Substantia nigra (tissue), 51 donors: ENCODE measurements at places on chromosomes 16 and 17.

DNA sequence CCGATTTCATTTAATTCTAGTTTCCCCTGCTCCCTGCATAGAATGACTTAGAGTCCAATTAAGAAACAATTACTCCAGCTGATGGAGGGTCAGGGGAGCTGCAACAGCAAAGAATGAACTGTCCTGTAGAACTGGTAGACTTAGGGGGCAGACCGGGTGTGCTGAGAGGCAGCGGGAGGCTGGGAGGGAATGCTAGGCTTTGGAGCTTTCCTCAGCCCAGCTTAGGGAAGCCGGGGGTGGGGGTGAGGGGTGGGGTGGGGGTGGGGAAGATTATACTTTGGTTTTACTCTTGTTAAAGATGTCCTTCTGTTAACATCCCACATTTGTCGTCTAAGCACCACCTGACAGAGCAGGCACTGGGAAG lies 458.6 kb upstream of the ASIC2 start:
- no peak for DNase-seq

- no peak for DNase-seq
Observed at GRCh38 chr17:41532947-41533570, 5.0 kb upstream of the KRT19 start.

DNA sequence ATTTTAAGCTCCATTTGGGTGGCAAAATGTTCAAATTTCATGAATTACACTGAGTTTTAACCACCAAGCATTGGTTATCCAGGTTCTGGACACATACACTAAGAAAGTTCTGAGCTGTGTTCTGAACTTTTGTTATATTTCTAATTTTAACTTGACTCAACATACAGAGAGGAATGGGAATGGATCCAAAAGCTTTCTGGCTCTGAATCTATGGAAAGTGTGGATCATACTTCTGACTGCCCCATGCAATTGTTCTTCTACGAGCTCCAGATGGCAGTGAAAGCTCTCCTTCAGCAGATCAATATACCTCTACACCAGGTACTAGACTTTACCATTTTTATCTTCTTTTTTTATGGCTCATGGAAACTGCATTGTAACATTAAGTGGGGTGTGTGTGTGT lies 113.0 kb upstream of the NOG start:
- no peak for DNase-seq

GRCh38 chr16:12590409-12590808 lies 213.3 kb downstream of the CPPED1 start:
- no peak for DNase-seq

GRCh38 chr17:51435641-51436091 lies 175.3 kb downstream of the UTP18 start:
- DNase-seq, result no peak

DNA sequence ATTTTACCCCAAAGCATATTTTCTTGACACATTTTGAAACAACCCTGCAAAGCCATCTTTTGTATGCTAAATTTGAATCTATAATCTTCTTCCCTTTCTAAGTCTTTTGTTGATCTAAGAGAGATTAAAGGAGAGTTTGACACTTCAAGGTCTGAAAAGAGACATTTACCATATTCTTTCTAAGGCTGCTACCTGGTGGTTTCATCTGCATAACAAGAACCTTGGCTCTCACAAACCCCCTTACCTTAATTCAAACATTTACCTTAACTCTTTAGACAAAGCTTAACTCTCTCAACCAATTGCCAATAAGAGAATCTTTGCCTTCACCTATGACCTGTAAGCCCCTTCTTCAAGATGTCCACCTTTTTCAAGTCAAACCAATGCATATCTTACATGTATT lies 1143.6 kb downstream of the CDH11 start:
- DNase-seq, result no peak

- DNase-seq, result no peak
Observed at GRCh38 chr17:43010667-43011308, 4.2 kb downstream of the IFI35 start.

GRCh38 chr16:6018848-6019489 lies 921.4 kb upstream of the EEF2KMT start:
- DNase-seq, result no peak

GRCh38 chr17:45923511-45924268 lies 29.3 kb downstream of the MAPT start:
- DNase-seq, result no peak

DNA sequence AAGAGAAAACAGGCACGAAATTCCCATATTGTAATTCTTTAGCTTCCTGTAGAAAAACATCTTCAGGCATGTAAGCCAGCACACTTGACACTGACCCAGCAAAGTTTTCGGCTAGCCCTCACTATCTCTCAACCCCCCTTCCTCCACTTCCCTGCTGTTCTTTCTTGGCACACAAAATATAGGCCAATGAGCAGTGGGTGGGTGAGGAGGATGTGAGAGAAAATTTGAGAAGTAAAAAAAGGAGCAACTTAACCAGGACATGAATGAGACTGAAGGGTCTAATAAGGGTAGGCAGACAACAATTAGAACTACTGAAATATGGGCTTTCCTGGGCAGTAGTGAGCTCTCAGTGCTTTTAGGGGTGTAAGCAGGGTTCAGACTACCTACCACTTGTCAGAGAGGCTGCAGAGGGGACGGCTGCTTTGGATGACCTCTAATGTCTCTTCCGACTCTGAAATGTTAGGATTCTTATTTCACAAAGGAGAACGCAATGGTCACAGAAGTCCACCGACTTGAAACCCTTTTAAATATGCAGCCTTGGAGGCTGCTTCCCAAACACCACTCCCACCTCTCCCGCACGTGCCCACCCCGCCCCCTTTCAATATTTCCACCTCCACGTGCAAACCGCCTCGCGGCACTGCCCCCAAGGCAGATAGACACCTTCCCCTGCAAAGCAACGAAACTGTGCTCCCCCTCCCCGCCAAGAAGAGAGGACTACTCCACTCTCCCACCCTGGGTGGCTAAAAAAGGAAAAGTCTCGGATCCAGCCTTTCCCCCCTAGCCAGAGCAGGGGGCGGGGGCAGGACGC lies 889 bp downstream of the MBTD1 start:
- no peak for DNase-seq

GRCh38 chr16:75026892-75027391 lies 28.1 kb downstream of the ZNRF1 start:
- DNase-seq, result no peak

DNA sequence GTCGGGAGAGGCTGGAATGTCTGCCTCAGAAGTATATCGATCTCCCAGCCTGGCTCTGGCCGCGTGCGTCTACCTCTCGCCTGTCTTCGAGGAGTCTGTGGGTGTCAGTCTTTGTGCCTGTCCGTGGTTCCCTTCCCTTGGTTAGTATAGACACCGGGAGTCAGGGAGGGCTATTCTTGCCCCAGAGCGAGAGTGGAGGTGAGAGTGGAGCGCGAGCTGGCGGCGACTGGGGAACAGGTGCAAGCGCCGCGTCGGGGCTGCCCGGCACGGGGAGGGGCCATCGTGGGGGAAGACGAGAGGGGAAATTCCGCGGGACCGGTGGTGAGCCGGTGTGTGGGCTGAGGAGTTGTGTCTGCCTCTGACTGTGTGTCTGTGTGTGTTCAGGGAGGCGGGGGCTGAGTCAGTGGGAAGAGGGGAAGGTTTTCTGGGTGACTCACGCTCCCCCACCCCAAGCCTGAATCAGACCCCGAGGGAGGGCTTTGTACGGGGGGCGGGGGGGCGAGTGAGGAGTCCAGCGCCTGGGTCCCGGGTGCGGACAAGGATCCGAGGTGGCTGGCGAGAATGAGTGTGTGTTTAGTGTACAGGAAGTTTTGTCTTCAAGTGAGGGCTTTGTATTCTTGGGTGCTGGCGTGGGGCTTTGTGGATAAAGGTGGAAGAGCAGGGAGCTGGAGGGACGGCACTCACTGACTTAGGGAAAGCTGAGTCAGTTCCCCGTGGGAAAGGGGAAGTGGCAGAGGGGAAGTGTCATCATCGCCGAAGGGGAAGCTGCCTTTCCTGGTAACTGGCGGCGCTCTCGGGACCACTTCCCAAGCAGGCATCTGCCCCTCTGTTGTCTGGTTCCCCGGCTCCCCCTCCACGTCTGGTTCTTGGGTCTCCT lies 8.6 kb downstream of the KDM6B start:
- no peak for DNase-seq

GRCh38 chr17:56834380-56835263 lies 671 bp downstream of the DGKE start:
- peak; percentile 48 for DNase-seq

GRCh38 chr16:74709441-74709877 lies 8.8 kb upstream of the MLKL start:
- peak; percentile 77 for DNase-seq

DNA sequence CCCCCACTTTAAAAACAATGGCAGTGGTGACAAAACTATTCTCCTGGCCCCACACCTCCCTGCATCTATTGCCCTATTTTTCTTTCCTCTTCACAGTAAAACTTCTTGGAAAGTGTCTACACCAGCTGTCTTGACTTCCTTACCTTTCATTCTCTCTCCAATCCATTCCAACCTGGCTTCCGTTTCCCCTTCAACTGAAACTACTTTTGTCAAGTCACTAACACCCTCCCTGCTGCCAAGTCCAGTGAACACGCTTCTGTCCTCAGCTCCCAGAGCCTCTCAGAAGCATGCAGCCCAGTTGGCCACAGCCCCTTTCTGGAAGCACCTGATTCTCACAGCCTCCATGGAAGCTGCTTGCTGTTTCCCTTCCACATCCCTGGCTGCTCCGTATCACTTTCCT lies 4.0 kb upstream of the SCN4A start:
- no peak for DNase-seq

DNA sequence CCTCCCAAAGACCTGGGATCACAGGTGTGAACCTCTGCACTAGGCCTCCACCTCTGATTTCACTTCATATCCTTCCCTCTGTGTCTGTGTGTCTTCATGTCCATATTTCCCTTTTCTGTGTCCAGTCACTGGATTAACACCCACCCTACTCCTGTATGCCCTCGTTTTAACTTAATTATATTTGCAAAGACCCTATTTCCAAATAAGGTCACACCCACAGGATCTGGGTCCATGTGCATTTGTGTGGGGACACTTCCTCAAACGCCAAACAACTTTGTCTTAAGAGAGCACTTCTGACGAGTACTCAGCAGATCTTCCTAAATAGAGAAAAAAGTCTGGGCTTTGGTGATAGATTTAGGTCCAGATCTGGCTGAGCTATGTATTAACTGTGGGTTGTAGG lies 56.3 kb downstream of the MPHOSPH6 start:
- DNase-seq, result no peak

GRCh38 chr16:78786635-78787034 lies 687.2 kb downstream of the WWOX start:
- no peak for DNase-seq

DNA sequence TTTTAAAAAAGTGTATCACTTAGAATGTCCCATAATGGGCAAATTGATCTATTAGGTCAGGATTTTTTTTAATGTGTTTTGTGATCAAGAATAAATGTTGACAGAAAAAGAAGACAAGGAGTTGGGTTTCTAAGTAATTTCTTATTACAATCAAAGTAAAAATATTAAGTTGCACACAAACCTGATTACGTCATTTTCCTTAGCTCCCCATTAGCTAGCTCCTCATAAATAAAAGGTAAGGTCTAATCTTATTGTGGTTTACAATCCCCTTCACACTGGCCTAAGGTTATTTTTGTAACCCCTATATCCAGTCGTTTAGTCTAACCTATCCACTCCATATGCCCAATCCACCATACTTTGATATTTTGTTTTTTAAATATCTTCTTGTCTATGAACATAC lies 7.6 kb downstream of the CA10 start:
- no peak for DNase-seq

DNA sequence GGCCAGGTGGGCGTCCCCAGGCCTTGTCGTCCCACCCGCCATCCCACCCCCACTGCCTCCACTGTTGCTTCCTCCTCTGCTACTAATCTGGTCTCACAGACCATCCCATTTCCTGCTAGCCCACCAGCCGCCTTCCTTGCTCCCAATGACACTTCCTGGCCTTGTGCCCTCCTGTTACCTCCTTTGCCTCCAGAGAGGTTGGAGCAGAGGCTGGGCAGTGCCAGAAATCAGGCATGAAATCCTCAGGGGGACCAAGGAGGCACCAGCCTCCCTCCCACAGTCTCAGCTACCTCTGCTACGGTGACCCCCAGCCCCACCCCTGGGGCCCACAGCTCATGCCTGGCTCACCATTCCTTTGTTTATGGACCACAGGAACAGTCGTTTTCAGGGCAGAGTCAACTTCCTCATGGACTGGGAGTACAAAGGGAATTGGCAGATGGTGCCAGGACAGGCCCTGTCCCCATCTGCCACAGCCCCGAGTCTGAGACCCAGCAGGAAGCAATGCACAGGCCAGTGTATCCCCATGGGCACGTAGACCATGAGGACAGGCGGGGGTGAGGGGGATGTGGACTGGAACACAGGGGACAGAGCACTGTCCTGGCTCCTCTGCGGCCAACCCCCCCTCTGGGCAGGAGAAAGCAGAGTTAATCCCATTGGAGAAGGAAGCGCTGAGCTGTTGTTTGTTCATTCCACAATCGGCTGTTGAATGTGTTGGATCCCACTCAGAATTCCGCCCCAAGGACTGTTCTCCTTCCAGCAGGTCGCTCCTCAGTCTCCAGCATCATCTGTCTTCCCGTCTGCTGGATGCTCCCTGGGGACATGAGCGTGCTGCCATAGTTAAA lies 2.2 kb upstream of the CDH5 start:
- no peak for DNase-seq

DNA sequence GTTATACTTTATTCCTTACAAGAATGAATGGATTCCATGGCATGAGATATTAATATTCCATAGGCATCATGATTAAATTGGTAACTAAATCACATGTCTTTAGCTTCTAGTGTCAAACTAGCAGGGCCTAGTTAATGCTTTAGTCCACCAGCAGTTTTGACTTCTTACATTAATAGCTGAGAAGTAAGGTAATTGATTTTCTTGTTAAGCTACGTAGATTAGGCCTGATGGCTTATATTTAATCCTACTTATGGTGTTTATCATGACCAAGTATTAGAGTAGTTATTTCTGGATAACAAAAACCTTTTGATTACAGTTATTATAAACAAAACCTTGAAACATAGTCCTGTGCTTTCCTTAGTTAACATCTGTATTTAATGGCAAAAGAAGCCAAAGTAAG lies 184.5 kb downstream of the TANC2 start:
- DNase-seq, result no peak

DNA sequence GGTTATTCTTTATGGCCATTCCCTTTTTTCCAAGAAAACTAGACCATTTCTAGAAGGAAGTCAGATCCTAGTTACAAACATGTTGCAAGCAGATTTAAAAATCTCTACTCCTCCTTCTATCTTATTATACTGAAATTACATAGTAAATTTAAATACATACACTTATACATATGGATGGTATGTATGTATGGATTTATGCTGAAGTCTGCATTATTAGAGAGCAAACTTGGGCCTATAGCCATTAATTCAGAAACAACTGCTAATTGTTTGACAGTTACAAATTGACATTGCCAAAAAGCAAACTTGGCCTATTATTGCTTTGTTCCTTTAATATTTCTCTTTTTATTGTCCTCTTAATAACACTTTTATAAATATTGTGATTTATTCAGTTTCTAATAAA lies 67.1 kb downstream of the NFAT5 start:
- DNase-seq, result no peak

DNA sequence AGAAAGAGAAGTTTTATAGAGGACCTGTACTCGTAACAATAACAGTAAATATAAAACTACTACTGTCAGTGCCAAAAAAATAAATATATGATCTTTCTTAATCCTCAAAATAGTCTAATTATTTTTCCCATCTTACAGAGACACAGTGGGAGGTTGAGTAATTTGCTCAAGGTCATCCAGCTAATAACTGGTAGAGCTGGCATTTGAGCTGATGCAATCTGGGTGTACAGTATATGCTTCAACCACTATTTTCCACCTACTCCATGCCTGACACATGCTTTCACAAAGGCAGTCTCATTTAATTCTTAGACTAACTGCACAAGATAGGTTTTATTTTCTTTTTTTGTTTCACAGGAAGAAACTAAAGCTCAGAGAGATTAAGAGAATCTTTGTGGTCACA lies 33.6 kb downstream of the PIGL start:
- DNase-seq, result no peak
